Activated CD4-positive, alpha-beta memory T cell treated with anti-CD3 and anti-CD28 coated beads, Interleukin-2, amount 10 ng/mL, durations not matched to agents 7 days and 5 days (primary cell): ENCODE measurements at places on chromosomes 13 and 19.

- no peak for DNase-seq
Measured at GRCh38 chr13:39317291-39317690, 279.0 kb downstream of the NHLRC3 start.

DNA sequence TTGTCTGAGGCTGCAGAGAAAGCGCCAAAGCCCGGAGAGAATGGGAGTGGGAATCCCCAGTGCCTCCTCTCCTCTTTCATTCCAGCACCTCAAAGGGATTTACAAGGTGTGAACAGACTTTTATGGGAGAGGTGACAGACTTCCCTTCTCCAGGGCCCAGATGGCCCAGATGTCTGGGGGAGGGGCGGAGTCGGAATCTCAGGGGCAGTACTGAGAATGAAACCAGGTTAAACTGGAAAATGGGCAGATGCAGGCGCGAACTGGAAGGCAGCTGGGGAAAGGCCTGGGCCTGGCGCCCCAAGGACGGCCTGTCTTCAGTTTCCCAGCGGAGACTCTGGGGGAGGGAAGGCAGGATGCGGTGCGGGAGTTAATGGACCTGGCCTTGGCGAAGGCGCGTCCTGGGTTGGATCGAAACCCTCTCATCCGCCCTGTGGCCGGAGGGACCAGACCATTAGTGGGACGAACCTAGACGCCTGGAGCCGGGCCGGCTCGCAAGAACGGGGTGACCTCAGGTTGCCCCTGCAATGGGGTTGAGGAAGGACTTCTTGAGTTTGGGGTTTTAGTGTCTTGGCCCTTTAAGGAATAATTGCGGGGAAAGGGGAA, 592 bp upstream of the TRIP10 start:
- DNase-seq: peak; percentile 47

DNA sequence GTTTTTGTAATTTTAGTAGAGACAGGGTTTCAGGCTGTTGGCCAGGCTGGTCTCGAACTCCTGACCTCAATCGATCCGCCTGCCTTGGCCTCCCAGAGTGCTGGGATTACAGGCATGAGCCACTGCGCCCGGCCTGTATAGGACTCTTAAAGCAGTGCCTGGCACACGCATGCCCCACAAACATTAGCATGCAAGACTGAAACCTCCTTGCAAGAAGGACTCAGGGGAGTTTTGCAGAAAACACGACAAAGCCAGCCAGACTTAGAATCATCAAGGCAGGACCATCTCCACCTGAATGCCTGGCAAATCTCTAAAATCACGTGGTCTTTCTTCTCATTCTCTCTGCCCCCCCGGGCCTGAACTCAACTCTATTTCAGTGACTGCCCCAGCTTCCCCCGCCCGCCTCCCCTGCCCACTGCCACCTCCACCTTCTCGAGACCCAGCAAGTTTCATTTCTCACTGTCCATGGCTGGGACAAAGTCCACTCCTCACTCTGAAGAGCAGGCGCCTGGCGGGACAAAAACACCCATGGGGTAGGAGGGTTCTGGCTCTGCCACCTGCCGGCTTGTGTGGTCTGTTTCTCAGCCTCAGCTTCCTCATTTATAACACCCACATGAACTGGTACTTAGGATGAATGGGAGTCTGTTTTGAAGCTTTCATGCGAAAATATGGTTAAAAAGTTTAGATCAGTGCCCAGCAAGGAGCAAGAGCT, 2.4 kb downstream of the TICAM1 start:
- no peak for DNase-seq

GRCh38 chr19:43820098-43820883, 6.8 kb upstream of the ZNF283 start:
- DNase-seq: no peak

DNA sequence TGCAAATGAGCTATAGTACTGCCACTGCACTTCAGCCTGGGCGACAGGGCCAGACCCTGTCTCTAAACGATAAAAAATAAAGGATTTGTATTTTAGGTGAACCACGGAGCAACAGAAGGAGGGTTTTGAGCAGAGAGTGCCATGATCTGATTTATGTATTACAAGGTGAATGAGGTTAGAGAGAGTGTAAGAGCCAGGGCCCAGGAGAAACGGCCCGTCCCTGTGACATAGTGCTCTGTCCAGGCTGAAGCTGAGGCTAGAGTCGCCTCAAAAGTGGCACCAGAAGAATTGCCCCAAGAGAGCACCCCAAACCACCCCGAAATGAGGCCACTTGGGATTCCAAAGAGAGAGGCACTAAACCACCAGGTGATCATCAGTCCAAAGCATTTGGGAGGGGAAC, 16.9 kb downstream of the MAG start:
- no peak for DNase-seq

DNA sequence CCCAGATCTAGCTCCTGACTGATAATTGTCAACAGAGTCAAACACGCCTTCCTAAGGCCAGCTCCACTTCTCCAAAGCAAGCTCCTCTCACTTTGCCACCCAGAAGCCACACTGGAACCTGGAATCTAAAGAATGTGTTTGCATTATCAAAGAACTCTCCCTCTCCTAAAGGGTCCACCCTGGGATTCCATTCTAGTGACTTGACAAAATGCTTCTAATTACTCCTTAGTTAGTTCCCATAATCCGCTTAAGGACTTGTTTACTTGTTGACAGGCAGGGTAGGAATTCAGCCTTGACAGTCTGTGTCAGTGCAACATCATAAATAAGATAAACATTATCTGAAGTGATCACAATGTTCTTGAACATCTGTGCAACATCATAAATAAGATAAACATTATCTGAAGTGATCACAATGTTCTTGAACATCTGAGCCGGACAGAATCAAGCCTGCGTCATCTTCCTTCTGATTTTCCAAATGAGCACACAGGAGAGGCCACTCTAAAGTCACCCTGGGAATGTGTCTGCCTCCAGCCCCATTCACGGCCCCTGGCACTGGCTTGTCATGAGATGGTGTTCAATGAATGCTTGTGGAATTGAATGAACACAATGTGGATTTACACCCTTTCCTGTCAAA, 512.1 kb downstream of the IRS2 start:
- DNase-seq: no peak

- no peak for DNase-seq
Measured at GRCh38 chr13:33272531-33273124, 12.9 kb downstream of the STARD13 start.

- DNase-seq: peak; percentile 39
Measured at GRCh38 chr19:19602136-19602712, 16.3 kb downstream of the PBX4 start.

- DNase-seq: no peak
Measured at GRCh38 chr19:51739466-51740213, 12.0 kb downstream of the FPR1 start.

GRCh38 chr13:74047931-74048600, 86.1 kb downstream of the KLF12 start:
- no peak for DNase-seq

GRCh38 chr19:28558783-28559182, 654.2 kb downstream of the UQCRFS1 start:
- no peak for DNase-seq

DNA sequence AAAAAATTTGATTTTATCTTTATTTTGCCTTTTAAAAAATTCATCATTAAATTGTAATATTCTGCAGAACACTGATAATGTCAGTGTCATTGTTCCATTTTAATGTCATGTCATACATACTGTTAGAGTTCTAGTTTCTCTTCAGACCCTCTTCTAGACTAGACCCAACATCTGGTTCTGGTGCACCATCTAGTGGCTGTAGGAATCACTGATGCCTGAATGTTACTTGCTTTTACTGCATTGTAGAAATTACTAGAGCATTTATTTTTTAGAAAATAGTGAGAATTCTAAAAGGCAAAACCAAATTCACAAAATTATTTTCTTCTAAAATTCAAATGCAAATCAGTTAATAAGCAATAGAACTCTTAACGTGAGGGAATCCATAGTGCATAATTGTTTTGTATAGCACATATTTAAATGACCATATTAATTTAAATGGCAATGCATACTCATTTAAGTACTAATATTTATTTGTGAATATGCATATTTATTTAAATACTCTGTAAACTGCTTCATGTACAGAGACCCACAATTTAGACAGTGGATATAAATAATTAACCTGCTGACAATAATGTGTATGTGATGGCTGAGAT, 425.7 kb downstream of the KLF12 start:
- DNase-seq: peak; percentile 62

DNA sequence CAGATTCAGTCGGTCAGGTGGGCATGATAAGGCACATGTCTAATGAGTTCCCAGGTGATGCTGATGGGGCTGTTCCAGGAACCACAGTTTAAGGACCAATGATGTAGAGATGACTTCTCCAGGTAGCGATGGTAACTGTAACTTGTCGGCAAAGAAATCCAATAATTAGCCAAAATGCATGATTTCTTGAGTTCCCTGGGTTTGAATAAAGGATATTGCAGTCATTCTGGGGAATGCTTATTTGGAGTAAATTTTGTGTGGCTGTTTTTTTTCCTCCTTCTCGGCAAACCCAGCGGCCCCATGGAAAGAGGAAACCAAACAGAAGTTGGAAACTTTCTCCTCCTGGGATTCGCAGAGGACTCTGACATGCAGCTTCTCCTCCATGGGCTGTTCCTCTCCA, at the start of gene OR7C2:
TSS of gene OR7C2 (plus strand) at position 301 of the 400 bp plus-strand sequence. CDS start at position 301, 0 bp downstream.
- DNase-seq: no peak

GRCh38 chr13:62209529-62209928, 793.9 kb upstream of the PCDH20 start:
- DNase-seq: no peak

- DNase-seq: no peak
Measured at GRCh38 chr19:29292562-29292961, 79.6 kb upstream of the UQCRFS1 start.

GRCh38 chr13:98150832-98151479, 8.1 kb downstream of the FARP1 start:
- DNase-seq: no peak

GRCh38 chr19:2248136-2249009, 750 bp upstream of the AMH start:
- DNase-seq: no peak

- DNase-seq: no peak
Measured at GRCh38 chr13:32687275-32687674, 101.0 kb downstream of the PDS5B start.

DNA sequence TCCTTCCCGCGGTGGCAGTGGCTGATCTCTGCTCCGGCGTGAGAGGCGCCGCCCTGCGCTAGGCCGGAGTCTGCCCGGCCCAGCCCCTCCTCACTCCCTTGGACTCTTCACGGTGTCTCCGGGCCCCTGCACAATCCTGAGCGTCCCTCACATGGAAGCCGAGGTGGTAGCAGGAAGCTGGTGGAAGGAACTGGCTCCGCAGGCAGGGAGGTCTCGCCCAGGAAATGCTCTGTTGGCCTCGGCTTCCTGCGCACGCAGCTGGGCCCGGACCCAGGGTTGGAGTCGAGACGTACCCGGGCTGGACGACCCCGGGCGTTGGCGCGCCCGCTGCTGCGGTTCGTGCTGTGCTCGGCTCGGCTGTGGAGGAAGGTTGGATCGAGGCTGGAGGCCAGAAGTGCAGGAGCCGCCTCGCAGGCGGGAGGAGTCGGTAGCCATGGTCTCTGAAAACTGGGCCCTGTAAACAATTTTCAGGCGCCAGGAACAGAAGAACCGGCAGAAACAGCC, 46.3 kb downstream of the ZNF724 start:
- no peak for DNase-seq

- DNase-seq: no peak
Measured at GRCh38 chr13:108981407-108981806, 352.0 kb downstream of the MYO16 start.
